ENCODE measurements at places on chromosomes 3 and 15.

GRCh38 chr3:154191520-154191919, 70.3 kb downstream of the ARHGEF26 start:
- DNase-seq = no peak

DNA sequence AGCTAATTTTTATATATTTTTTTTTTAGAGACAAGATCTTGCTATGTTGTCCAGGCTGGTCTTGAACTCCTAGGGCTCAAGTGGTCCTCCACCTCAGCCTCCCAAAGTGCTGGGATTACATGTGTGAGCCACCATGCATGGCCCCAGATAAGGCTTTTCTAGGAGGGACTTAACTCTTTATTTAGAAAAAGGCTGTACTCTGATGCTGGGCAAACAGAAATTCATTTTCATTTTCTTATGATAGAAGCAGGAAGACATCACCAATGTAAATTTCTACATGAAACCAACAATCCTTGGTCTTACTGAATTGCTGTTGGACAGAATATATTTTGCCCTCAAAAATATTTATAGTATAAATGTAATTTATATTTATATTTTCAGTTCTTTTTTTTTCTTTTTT, 9.6 kb downstream of the NIPA1 start:
- DNase-seq = no peak

DNA sequence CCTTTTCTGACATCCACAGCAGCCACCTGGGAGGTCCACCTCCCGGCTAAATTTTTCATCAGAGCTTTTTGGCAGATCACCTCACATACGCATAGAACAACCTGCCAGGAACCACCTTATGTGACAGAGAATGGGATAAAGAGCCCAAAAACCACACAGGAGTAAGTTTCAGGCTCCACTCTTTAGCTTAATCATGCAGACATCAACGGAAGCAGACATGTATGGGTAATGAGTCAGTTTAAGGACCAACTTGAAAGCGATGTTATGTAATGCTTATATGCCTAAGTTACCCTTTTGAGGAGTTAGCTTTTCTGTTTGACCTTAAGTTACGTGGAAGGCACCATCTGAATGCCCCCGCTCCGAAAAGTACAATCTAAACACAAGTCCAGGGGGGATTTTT, 183.3 kb upstream of the BHLHE40 start:
- DNase-seq = no peak

DNA sequence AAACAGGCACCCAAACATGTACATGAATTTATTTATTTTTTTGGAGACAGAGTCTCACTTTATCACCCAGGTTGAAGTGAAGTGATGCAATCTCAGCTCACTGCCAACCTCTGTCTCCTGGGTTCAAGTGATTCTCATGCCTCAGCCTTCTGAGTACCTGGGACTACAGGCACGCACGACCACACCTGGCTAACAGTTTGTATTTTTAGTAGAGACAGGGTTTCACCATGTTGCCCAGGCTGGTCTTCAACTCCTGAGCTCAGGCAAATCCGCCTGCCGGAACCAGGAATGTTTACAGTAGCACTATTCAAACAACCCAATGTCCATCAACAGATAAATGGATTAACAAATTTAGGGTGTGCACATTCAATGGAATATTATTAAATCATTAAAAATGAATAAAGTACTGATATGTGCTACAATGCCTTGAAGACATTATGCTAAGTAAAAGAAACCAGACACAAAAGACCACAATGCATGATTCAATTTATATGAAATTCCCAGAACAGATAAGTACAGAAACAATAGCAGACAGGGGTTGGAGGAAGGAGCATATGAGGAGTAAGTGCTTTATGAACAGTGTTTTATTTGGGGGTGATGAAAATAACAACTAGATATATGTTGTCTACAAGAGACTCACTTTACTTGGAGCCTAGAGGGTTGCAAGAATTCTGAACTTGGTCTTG, 1.3 kb downstream of the LEO1 start:
- DNase-seq = no peak

DNA sequence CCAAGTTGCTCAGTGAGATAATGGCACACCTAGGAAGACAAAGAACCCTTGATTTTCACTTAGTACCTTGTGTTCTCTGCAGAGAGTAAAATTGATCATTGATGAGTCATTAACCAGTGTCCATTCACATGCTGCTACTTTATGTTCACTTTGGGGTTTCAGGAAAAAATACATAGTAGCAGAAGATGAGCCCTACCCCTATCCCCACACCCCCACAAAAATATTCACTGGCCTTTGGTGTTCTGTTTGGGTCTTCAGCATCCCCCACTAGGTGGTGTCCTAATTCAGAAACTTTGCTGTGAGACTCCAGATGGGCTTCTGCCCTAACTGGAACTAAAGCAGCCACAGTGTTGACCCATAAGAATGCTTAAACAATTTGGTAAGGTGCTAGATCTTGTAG, 178.8 kb downstream of the KLHL25 start:
- peak; percentile 81 for DNase-seq

GRCh38 chr15:66617137-66618090, 51.6 kb upstream of the LCTL start:
- DNase-seq = peak; percentile 79

DNA sequence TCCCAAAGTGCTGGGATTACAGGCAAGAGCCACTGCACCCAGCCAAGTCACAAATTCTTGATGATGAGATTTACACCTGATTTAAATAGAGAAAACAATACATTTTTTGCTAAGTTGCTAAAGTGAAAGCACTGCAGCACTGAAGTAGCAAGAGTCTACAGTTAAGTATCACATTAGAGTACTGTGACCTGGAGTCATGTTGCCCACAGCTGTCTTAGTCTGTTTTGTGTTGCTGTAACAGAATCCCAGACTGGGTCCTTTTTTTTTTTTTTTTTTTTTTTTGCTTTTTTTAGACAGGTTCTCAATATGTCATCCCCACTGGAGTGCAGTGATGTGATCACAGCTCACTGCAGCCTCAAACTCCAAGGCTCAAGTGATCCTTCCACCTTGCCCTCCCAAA, 23.2 kb upstream of the GNB4 start:
- DNase-seq = no peak

DNA sequence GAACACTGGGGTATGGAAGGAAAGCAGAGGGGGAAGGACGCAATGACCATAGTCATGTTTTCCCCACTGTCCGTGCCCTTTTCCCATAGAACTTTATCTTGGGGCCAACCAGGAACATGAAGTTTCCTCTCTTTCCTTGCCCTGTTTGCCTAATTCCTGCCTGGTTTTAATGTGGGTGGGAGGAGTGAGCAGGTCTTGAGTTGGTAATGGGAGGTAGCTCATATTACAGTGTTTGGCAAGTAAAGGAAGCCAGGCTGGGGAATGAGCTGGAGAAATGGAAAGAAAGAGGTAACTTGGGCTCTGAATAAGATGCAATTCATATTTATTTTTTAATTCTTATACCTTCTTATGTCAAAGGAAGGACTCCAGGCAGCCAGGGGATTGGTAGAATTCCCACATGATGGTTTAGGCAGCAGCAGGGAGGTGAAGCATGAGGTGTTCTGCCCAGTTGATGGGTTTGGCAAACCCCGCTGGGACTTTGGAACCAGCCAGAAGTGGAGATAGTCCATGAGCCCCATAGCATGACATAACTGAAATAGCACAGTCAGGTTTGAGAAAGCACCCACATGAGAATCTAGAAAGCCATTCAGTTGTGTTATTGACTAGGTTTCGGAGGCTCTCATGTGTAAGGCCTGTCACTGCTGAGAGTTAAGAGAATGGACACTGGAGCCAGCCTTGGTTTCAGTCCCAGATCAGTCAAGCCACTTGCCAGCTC, 60.0 kb downstream of the CCK start:
- DNase-seq = no peak

GRCh38 chr3:78970656-78971055, 797.1 kb downstream of the ROBO1 start:
- no peak for DNase-seq

DNA sequence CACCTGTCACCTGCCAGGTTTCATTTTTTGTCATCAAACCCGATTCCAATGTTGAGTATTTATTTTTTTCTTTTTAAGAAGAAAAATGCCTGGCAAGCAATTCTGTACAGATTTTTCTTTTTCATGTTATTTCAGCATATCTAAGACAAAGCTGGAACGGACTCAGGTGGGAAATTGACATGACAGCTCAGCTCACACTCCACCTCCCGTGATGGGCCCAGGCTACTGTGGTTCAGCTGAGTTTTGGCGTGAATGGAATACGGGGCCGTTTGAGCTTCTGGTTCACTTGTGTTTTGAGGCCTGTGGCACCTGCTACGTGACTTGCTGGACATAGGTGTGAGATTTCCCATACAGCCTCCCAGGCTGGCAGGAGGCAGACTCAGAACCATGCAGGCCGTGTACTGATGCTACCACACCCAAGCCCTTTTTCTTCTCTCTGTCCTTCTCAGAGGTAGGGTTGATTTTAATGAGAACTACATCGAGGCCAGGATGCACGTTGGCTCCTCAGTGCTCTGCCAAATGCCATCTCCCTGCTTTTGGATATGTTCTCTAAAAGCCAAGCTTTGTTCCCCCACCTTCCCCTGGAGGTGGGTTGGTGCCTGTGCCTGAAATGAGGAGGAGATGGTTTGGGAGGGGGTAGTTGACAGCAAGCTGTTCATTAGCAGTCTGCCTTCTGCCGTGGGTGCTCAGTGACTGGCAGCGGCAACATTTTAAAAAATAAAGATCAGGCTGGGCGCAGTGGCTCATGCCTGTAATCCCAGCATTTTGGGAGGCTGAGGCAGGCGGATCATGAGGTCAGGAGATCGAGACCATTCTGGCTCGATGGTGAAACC, 48.7 kb downstream of the TRAK1 start:
- no peak for DNase-seq

GRCh38 chr3:12334786-12335185, 45.9 kb downstream of the PPARG start:
- no peak for DNase-seq

DNA sequence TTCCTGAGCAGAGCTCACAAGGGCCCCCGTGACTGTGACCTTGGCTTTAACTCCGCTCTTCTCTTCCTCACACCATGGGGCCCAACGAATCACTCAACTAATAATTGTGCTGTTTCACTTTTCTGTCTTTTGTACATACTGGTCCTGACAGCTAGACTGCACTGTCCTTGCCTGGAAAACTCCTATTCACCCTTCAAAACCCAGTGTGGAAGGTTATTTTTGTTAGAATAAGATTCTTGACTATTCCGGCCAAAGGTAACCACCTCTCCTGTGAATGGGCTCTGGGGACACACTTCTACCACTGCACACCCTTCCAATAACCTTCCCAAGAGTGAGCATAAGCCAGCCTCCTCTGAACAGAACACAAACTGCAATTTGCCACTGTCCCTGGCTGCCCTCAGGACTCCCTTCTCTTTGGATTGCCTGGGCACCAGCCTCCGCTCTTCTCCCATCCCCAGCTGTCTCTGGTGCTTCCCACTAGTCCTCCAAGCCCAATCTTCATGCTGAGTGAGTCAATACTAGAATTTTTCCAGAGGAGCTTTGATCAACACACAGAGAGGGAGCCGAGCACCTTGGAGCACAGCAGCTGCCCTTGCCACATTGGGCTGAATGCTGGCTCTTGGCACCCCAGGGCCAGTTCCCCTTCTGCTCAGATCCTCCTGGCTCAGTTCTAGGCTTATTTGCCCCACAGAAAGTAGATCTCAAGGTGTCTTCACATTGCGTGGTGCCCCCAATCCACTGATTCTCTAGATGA, 2.1 kb downstream of the SCN5A start:
- no peak for DNase-seq

GRCh38 chr15:72339777-72340177, 19.8 kb upstream of the CELF6 start:
- peak; percentile 58 for DNase-seq

GRCh38 chr3:183427876-183428446, 458 bp downstream of the MCF2L2 start:
- peak; percentile 74 for DNase-seq
